ENCODE measurements at places on chromosomes 11 and 22.
A peak's percentile ranks its signal among the peaks of the same experiment; 100 is the strongest.

DNA sequence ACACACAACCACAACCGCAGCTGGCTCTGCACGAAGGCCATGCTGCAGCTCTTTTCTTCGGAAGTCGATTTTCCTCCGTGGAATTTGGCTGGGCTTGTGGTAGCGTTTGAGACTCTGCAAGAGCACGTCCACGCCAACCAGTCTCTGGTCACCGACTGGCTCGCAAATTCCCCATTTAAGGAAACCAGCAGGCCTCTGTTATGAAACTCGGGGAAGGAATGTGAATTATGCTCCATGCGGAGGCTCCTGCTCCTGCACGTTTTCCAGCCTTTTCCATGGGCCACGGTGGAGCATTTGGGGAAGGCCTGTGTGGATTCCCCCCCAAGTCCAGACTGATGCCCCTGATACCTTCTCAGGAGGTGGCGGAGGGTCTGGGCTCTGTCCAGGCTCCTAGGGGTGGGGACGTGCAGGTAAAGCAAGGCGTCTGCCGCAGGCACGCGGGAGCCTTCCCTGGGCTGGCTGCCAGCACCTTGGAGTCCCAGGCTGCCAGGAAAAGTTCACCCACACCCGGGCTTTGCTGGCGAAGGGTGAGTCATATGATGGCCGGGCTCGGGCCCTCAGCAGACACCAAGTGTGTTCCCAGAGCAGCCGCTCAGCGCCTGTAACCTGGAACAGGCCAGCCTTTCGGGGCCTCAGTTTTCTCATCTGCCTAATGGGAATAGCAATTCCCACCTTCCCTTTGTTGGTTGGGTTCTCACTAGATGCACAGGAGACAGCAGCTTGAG lies 41.9 kb downstream of the LRP5 start:
- DNase-seq: peak; percentile 91

- DNase-seq: no peak
These were observed 1.5 kb upstream of the ANKRD13D start for GRCh38 chr11:67287355-67288197.

DNA sequence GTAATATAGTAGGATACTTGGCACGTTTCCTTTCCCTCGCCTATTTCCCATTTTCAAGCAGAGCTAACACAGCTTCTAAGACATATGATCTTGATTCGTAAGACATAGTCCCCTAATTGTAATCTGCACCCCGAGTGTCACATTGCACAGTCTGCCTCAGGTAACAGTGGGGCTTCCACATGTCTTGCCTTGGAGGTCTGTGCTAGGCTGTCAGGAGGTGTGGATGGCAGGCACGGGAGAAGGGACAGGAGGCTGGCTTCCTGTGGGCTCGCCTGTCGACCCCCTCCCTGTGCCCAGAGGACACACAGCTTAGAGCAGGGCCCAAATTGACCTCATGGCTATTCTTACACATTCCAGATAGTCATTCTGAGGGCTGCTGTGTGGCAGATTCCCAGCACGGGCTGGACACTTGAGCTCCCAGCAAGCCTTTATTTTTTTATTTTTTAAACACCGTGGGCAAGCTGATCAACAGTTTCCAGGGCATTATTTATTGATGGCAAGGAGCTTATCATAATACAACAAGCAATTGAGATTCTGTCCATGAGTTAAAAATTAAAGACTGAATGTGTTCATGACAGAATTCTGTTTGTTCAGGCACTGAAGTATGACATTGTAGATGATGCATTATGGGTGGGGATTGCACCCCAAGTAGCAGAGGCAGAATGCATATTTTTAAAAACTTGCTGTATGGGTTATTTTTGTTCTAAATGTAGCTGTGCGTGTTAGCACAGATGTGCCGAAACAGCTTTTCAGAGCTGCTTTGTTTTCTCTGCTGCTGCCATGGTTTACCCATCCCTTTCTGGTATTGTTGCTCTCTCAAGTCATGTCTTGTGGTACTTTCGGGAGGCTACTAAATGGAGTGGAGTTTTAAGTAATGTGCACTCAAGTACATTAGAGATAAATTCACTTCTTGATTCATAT lies 113.0 kb downstream of the ATXN10 start:
- no peak for DNase-seq

DNA sequence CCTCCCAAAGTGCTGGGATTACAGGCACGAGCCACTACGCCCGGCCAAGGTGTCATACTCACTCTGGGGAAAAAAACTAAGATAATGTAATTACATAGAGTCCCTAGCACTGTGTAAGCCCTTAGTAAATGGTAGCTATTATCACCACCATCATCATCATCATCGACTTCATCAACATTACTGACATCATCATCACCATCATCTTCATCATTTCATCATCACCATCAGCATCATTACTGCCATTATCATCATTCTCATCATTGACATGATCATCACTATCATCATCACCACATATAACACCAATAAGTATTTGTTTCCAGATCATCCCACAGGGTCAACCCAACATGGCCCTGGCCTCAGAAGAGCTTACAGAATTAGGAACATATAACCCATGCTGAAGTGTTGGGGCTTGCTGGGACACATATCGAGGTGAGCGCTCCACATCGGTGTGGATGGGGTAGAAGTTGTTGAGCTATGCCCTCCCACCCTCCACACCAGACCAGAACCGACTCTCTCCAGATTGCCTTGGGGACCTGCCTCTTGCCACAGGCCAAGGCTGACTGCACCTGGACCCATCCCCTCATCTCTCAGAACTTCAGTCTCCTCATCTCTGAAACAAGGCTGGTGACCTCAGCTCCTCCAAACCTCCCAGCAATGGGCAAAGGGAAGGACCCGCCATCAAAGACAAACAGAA lies 14.7 kb upstream of the CD5 start:
- DNase-seq: no peak

DNA sequence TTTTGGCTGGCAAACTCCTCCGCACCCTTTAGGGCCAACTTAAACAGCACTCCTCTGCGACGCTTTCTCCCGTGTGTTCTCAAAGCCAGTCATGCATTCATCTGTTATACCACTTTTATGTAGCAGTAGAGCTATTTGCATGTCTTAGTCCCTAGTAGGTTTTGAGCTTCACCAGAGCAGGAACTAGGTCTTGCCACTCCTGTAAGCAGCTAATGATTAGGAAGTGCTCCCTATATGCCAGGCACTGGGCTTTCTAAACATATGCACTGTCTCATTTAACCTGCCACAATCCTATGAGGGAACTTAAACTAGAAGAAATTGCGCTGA lies 180.8 kb downstream of the DBX1 start:
- DNase-seq: no peak

GRCh38 chr11:42253156-42253555 lies 793.7 kb upstream of the LRRC4C start:
- DNase-seq: no peak

DNA sequence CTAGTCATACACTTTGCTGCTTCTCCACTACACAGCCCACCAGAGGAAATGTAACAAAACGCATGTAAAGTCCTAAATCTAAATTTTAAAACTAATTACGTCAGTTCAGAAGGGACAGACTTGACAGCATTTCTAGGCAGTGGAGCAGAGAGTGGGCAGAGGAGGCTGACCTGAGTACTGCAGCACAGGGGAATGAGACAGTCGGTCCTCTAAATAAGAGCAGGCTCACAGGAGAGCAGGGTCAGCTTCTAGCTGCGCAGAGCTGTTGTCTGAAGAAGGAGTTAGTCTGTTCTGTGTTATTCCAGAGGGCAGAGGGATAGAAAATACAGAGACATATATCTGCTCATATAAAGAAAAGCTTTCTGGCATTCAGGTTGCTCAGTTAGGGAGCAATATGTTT lies 40.3 kb downstream of the JHY start:
- DNase-seq: no peak

GRCh38 chr11:68314203-68315170 lies 2.1 kb downstream of the LRP5 start:
- no peak for DNase-seq

DNA sequence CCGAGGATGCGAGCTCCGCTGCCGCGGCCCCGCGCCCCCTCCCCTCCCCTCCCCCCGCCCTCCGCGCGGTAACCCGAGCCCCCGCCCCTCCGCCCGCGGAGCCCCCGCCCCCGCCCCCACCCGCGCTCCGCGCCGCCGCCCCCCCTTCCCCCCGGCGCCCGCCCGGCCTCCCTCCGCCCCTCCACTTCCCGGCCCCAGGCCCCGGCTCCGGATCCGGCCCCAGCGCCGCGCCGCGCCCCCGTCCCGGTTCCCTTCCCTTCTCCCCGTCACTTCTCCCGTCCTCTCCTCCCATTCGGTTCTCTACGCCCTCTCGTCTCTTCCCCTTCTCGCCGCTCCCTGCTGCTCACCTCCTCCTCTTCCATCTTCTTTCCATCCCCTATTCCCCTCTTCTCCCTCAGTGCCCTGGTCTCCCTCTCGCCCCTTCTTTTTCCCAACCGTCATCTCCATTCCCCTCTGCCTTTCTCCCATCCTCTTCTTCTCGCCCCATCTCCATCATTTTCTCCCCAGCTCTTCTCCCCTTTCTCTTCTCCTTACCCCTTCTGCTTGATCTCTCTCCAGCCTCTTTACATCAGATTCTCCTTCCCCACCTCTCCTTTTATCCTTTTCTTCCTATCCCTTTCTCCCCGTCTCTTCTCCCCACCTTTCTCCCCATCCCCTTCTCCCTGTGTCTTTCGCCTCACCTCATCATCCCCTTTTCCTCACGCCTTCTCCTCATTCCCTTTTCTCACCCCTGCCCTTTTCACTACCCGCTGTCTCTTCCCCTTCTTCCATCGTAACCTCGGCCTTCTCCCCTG lies at the start of gene DCHS1:
Gene DCHS1, minus strand, starts transcription at position 20 of the 794 bp plus-strand sequence. CDS start 14,196 bp downstream, outside the sequence.
- no peak for DNase-seq

- DNase-seq: no peak
These were observed 1033.2 kb downstream of the TBC1D22A start for GRCh38 chr22:47795477-47796127.

DNA sequence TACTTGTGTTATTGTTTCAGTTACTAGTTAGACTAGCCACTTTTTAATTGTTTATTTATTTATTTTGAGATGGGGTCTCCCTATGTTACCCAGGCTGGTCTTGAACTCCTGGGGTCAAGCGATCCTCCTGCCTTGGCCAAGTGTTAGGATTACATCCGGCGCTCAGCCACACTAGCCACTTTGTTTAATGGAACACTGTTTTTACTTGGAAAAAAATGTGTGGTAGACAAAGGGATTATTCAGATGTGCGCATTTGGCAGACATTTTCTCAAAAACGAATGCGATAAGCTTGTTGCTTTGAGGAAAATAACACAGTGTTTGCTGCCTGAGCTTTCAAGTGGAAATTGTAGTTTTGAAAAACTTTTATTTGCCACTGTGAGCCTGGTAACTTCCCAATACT lies 51.0 kb downstream of the CTNND1 start:
- DNase-seq: no peak

DNA sequence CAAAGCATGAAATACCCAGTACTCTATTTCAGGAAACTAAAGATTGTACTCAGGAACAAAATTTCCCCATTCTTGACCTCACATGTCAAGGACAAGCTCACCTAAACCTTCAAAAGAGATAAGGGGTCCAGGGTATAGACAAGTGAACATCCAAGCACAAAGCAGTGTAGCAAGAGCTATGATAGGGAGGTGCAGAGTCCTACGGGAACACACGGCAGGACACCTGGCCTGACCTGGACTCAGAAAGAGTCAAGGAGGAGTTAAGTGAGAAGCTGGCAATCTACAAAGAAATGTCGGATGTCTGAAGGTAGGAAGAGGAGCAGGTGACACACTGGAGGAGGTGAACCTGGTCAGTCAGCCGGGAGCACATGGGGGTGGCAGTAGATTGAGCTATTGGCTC lies 67.1 kb upstream of the LDLRAD3 start:
- no peak for DNase-seq

- no peak for DNase-seq
These were observed 163.6 kb upstream of the B3GAT1 start for GRCh38 chr11:134575504-134576230.

- no peak for DNase-seq
These were observed 21.4 kb downstream of the ADM start for GRCh38 chr11:10326012-10326964.

- DNase-seq: no peak
These were observed 137.3 kb downstream of the CACNA1I start for GRCh38 chr22:39707816-39708215.

GRCh38 chr11:44980533-44981427 lies 30.1 kb upstream of the TP53I11 start:
- no peak for DNase-seq

Data from prostate gland (tissue), 2 donors.